Fibroblast of skin of left biceps (primary cell): ENCODE measurements at places on chromosomes 6 and 20.

DNA sequence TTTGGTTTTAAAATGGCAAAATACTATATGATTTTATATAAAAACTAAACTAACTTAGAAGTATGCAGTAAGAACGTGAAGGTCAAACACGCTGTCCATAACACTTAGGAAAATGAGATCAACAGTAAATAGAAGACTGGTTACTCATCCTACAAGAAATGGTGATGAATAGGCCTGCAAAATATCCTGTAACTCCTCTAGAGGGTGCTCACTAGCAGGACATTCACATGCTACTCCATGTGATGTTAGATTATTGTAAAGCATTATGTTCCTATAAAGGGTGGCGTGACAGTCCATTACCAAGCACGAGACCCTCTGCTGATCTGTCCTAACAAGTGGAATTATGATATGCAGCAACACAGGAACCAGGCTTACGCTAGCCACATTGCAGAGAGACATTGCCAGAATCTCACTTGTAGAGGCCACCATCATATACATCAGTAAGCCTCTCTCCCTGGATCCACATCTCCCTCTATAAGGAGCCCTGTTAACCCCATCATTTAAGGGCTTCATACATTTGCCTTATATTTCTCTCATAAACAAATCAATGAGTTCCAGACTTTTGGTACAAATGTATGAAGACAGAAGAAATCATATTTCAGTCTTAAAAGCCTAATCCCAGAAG is 18.0 kb upstream of the DEFB129 start:
- peak; percentile 31 for DNase-seq

DNA sequence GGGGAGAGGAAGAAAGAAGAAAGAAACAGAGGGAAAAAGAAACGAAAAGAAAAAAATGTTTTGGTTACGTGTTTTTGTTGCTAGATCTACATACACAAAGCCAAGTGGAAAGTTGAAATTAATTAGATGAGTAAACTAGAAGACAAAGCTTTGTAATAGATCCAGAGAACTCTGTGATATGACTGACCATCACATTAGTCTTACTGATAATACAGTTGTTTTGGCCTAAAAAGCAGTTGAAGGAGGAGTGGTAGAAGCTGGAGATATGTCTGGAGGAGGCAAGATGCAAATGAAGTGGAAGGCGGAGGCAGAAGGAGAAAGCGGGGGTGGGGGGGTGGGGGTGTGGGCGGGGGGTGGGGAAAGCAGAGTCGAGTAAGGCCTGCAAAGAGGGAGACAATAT is 500.1 kb upstream of the ID4 start:
- DNase-seq, result no peak

GRCh38 chr20:41524980-41525613 is 93.1 kb downstream of the CHD6 start:
- DNase-seq, result no peak

GRCh38 chr20:60395991-60396390 is 437.8 kb downstream of the CDH26 start:
- DNase-seq, result no peak

DNA sequence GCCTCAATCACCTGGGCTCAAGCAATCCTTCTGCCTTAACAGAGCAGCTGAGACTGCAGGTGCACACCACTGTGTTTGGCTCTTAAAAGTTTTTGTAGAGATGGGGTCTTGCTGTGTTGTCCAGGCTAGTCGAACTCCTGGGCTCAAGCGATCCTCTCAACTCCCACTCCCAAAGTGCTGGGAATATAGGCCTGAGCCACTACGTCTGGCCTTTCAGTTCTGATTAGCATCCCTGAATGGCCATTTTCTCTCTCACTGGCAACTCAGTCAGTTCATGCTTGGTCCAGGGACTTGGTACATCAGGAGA is 28.5 kb downstream of the DNMT3B start:
- no peak for DNase-seq

DNA sequence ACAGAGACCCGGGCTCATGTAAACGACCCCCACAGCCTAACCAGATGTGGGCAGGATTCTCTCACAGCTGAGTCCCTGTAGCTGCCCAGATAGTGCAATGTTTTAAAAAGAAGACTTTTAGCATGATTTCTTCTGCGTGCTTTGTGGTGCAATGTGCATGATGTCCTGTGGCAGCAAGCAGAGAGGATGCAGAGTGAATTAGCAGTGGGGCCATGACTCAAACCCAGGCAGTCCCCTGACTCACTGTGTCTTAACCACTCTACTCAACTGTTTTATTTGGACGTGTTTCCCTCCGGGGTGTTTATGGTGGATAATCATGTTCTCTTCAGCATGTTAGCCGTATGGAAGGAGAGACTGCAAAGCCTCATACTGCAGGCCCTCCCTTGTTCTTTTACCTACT is 247.9 kb downstream of the SLC24A3 start:
- no peak for DNase-seq

- peak; percentile 59 for DNase-seq
Measured at GRCh38 chr6:143700684-143701348, 23.1 kb downstream of the PHACTR2 start.

DNA sequence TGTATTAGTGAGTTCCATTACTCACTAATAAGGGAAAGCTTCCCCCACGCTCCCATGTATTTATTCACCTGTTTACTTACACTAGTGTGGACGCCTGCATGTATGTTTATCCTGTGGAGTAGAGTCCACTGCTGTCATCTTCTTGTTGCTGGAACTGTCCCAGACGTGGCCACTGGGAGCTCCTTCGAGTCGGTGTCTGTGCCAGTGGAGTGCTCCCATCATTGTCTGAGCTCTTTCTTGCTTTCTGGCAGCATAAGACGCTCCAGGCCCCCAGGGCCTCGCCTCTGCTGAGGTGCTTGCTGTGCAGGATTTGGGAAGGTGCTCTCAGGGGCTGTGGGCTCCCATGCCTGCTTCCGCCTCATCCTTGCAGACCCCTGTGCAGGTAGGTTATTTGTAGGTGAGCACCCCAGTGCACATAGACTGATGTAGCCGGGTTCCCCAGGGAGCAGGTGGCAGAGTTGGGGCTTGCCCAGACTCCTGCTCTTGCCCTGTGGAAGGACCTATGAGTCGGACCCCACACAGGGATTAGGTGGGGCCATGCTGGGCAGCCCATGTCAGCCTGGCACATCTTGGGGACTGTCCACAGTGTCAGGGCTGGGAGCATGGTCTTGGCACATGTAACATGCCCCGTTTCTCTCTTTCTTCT is 16.6 kb downstream of the PHACTR3 start:
- no peak for DNase-seq

DNA sequence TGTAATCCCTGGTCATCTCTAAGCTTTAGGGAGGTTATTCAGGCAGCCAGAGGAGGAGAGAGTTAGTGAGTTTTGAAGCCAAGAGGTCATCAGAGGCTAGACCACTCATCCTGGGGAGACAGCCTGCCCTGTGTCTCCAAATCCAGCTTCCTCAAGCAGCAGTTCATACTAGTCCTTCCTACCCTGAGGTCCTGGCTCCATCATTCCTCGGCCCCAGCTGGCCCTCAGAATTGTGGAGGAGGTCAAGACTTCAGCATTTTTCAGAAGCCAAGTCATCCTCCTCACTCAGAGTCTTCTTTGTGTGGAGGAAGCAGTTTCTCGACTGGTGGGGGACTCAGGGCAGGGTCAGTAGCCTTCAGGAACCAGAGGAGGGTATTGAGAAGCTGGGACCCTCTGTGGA is 12.4 kb upstream of the KIAA1755 start:
- no peak for DNase-seq

- DNase-seq, result no peak
Measured at GRCh38 chr20:37669062-37669772, 24.6 kb upstream of the CTNNBL1 start.

DNA sequence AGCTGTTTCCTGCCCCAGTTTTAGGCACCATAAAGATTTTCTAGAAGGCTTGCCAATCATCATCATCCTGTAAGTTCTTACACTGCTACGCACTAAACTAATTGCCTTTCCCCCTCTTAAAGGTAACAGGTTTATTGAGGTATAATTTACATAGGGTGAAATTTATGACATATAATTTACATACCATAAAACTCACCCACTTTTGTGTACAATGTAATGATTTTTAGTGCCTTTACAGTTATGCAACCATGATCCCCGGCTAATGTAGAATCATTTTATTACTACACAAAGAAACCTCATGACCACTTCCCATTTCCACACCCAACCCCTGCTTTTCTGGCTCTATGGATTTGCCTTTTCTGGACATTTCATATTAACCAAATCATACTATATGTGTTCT is 21.1 kb downstream of the GCNT2 start:
- no peak for DNase-seq

GRCh38 chr6:154404791-154405400 is 48.3 kb upstream of the IPCEF1 start:
- no peak for DNase-seq

GRCh38 chr20:22312744-22313346 is 271.5 kb downstream of the FOXA2 start:
- no peak for DNase-seq

GRCh38 chr6:139784222-139784769 is 409.8 kb upstream of the CITED2 start:
- DNase-seq, result no peak

DNA sequence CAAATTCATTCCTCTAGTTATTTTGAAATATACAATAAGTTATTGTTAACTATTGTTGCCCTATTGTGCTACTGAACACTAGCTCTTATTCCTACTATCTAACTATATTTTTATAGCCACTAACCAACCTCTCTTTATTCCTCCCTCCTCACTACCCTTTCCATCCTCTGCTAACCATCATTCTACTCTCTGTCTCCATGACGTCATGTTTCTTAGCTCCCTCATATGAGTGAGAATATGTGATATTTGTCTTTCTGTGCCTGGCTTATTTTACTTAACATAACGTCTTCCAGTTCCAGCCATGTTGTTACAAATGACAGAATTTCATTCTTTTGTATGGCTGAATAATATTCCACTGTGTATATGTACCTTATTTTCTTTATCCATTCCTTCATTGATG is 95.3 kb downstream of the ATXN1 start:
- no peak for DNase-seq

- DNase-seq, result no peak
Measured at GRCh38 chr20:54356801-54357200, 118.6 kb upstream of the DOK5 start.

DNA sequence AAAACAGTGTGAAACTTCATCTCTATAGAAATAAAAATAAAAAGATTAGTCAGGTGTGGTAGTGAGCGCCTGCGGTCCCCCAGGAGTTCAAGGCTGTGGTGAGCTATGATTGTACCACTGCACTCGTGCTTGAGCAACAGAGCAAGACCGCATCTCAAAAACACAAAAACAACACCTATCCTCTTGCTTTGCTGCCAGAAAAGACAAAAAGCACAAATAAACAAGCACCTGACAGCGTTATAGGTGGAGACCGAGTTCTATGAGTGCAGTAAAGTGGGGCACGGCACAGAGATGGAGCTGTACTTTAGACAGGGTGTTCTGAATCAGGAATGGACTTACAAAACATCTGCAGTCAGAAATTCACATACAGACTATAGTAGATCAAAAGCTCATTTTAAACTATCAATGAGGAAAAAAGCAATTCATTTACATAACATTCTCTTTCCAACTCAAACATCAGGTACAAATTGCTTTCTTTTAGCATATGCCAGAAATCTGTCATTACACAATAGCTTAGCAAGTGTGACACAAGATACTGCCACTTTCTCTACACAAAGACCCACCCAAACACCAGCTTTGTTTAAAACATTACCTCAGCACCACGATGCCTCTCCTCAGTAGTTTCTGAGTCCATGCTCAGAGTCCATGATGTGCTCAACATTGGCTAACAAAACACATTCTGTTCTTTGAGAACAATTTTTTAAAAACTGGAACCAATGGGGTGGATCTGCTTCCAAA is 10.1 kb downstream of the EZR start:
- no peak for DNase-seq

- DNase-seq, result no peak
Measured at GRCh38 chr20:62012631-62013030, 53.0 kb downstream of the TAF4 start.

DNA sequence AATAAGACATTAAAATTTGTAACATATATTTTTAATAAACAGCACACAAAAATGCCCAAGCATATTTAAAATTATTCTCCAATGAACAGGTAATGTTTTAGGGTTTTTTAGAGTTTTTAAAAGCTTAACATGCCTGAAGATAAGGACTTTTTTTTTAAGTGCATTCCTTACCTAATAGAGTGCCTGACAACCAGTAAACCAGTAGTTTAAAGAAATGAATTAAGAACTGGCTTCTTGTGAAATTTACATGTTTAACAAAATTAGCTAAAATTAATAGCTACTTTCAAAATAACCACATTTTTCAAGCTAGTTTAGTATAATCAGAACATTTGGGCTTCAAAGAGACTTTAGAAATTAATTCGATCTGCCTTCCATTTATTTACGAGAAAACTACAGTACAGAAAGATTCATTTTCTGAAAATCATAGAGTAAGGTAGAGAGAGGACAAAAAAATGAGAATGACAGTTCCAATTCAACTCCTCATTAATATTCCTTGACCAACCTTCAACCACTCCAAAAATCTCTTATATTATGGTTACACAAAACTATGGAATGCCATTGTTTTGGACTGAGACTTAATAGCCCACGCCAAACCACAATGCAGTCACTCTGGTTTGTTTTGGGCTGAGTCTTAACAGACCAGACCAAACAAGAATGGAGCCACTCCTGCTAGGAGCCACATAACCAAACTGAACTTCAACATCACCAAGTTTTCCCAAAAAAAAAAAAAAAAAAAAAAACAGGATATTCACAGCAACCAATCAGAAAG is 5.7 kb upstream of the PLN start:
- peak; percentile 54 for DNase-seq

DNA sequence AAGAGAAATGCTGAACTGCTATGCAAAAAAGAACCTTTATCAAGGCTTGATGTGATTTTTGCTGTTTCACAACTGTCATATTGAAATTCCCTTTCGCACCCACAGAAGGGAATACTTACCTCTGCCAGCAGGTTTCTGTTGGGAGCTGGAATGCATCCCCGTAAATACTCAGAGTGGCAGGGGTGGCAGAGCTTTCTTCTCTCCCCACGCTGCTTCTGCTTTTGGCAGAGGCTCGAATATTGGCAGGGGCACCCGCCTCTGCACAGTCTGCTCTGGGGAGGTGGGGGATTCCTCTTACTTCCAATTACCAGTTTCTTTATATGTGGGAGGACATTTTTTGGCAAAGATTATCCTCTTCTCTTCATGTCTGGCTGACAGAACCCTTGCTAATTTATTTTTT is 28.4 kb downstream of the TMEM200A start:
- DNase-seq, result no peak
